NCI-H2081 treated with DMSO at 0.1 percent for 48 hours (cell line): ENCODE measurements at places on chromosomes 3 and 15.
A peak's percentile ranks its signal among the peaks of the same experiment; 100 is the strongest.

DNA sequence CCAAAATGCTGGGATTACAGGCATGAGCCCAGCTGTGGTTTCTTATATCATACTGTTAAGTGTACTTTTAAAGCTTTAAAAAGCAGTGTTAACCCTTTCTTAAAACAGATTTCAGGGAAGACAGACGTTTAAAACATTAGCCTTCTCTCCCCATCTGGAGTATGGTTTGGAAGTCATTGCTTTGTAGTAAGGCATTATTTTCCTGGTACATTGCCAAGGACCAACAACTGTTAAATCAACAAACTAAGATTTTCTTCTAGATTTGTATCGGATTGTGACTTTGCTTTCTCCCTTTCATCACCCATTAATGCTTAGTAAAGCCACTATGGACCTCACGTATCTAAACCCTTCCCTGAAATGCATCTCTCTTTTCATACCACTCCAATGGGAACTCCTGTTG, 50.5 kb downstream of the UBE2E1 start:
- DNase-seq = no peak

GRCh38 chr15:66833803-66834202, 131.8 kb downstream of the SMAD6 start:
- DNase-seq = no peak

GRCh38 chr3:632571-633170, 436.1 kb downstream of the CHL1 start:
- DNase-seq = peak; percentile 40

DNA sequence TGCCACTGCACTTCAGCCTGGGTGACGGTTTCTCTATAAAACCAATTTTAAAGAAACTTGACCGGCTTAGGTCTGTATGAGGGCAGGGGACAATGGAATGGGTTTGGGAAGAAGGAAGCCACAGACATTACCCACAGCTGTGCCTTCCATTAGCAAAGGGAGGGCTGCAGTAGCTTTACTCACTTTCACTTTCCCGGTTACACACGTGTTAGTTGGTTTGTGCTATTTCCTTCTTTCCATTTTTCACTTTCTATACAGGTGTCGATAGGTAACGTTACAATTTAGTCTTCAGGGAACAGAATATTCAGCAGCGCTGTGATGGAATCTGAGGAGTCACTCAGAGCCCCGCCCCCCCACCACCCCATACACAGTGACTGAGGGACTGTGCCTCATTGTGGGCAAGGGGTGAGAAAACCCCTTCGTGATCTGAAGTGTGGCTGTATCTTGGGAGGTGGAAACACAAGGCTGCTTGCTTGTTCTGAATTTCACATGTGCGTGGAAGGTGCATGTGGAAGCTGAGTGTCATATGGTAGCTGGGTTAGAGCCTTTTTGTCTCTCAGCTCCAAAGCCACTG, 44.8 kb upstream of the RPL32 start:
- no peak for DNase-seq

DNA sequence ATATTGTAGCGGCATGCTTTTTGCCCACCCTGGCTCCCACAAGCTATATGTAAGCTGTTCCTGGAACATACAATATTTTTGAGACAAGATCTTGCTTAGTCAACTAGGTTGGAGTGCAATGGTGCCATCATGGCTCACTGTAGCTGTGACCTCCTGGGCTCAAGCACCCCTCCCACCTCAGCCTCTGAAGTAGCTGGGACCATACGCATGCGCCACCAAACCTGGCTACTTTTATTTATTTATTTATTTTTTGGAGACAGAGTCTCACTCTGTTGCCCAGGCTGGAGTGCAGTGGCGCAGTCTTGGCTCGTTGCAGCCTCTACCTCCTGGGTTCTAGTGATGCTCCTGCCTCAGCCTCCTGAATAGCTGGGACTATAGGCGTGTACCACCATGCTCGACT, 6.7 kb upstream of the SQOR start:
- DNase-seq = no peak

GRCh38 chr15:66761726-66762595, 59.9 kb downstream of the SMAD6 start:
- DNase-seq = no peak

DNA sequence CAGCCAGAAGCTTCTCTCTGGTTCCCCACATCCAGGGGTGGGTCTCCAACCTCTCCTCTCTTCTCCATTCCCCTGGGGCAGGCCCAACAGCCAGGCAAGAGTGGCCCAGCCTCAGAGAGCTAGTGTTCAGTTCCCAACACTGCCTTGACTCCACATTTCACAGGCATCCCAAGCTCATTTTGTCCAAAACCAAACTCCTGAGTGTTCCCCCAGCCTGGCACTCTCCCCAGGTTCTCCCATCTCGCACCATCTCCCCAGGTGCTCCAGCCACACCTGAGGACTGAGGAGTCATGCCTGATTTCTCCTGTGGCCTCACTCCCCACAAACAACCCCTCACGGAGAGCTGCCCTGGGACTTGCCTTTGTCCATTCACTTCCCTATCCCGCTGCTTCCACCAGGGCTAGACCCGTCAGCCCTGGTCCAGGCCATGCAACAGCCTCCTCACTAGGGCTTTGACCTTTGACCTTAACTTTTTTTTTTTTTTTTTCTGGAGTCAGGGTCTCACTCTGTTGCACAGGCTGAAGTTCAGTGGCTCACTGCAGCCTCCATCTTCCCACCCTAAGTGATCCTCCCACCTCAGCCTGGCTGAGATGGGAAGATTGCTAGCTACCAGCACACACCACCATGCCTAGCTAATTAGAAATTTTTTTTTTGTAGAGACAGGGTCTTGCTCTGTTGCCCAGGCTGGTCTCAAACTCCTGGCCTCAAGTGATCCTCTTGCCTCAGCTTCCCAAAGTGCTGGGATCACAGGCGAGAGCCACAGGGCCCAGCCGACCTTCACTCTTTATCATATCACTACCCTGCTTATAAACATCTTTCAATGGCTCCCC, 3.9 kb upstream of the CSK start:
- no peak for DNase-seq

DNA sequence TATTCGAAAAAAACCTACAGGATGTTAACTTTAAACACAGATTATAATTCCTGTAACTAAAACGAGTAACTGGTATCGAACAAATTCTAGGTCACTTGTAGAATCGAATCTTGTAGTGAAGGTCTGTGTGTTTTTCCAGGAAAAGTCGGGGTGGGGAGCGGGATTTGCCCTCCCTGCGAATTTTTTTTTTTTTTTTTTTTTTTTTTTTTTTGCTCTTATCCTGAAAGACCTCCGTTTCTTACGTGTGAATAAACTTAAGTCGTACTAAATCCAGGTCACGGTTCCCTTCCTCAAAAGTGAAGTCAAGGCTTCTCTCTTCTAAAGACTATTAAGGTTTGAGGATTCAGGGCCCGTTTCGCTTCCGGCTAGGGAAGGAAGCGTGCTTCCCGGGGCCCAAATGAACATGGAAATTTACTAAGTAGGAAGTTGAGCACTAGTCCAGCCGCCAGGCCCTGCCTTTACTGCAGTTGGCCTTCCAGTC, 770 bp downstream of the TBC1D5 start:
- DNase-seq = no peak

- peak; percentile 53 for DNase-seq
These were observed 9.2 kb downstream of the TMPRSS7 start for GRCh38 chr3:112043621-112044201.

GRCh38 chr3:94614192-94614591, 551.3 kb downstream of the NSUN3 start:
- no peak for DNase-seq

DNA sequence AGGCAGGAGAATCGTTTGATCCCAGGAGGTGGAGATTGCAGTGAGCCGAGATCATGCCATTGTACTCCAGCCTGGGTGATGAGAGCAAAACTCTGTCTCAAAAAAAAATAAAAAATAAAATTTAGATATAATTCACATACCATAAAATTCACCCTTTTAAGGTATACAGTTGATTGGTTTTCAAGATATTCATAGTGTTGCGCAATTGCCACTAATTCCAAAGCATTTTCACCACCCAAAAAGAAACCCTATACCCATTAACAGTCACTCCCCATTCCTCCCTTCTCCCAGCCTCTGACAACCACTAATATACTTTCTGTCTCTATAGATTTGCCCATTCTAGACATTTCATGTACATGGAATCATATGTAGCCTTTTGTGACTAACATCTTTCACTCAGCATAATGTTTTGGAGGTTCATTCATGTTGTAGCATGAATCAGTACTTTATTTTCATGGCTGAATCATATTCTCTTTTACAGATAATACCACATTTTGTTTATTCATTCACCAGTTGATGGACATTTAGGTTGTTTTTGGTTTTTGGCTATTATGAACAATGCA, 116.7 kb downstream of the RASA2 start:
- no peak for DNase-seq

DNA sequence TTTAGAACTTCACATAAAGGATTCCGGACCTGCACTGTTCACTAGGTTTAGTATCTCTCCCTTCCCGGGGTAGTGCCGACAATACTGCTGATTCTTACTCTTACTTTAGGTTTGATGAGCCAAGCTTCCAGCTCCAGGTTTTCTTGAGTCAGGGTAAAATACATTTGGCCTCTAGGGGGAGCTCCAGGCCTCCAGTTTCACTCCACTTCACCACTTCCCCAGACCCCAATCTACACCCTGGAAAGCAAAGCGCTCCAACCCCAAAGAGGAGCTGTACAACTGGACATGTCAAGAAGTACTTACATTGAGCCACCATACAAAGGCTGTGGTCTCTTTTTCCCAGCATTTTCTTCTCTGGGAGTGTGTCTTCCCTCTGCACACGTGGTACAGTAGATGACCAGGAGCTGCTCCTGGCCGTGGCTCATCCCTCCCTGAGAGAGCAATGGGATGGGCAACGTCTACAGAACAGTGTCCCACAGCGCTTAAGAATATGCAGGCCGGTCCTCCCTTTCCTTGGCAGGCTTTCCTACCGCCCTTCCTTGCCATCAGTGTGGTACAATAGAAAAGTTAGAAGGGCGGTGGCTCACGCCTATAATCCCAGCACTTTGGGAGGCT, 93.9 kb upstream of the CCDC80 start:
- no peak for DNase-seq
